ENCODE measurements at places on chromosomes 12 and 14. TPM values are rescaled to one million over a fixed set of nuclear protein-coding genes. Genes with fewer than 3 reads are reported as not detected.

CLEC4C gene
- total RNA-seq, result 1.4 TPM

NID2 gene
- 7.5 TPM for total RNA-seq

HOXC12 gene
- 0.05 TPM for total RNA-seq

GRCh38 chr14:73476451-73476931 lies 14.2 kb upstream of the RIOX1 start:
- no peak overlapping the region for H3K4me3 ChIP-seq
- no peak for DNase-seq
- H3K27me3 ChIP-seq, result no peaks in the 10 kb centered on the region

DNA sequence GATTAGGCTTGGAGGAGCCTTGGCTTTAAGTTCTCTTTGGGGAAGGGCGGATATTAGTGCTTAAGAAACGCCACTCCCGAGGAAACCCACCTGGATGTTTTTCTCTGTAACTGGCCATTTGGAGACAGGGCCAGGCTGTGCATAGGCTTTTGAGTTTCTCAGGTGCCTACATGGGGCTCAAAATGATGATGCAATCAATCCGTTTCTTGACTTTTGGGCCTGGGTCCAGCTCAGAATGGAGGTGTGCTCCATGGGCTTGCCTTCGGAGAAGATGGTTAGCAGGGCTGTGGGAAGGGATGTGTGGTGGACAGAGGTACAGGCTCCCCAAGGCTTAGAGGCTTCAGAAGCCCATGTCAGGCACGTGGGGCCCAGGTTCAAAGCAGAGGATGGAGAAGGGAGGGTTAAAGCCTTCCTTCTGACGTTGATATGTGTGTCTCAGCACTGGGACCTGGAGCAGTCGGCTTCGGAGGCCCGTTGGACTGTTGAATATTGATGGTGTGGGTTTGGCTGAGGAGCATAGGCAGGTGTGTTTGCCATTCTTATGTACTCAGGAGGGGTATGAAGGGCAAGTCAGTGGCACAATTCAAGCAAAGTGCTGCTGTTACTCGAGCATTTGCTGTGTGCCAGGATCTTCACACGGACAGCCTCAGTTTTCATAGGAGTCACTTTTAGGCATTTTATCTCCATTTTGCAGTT lies 82.8 kb downstream of the SLC25A47 start:
- DNase-seq, result no peak
- no peaks in the 10 kb centered on the region for H3K27me3 ChIP-seq
- H3K36me3 ChIP-seq, result no peaks in the 10 kb centered on the region
- H3K27ac ChIP-seq, result no peak overlapping the region
- peaks cover 11% of the 10 kb centered on the region for H3K4me1 ChIP-seq
- no peak overlapping the region for H3K4me3 ChIP-seq

RGS6 gene
- 0.28 TPM for total RNA-seq

DNA sequence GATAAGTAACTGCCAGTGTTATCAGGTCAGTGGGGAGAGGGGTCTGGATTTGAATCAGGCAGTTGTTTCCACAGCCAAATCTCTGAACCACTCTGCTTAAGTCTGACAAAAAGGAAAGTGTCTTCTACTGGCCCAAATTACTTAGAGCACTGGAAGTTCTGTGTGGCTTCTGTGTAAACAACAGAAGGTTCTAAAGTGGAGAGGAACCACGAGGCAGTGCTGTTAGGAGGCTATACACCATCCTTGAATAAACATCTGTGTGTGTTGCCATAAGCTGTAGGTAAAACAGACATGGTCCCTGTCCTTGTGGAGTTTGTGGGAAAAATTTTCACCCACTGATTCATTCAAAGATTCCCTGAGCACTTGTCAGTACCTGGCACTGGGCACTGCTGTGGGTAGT lies 50.0 kb downstream of the GALNT4 start:
- peaks cover 4% of the 10 kb centered on the region for H3K4me1 ChIP-seq
- H3K36me3 ChIP-seq, result no peaks in the 10 kb centered on the region
- no peak overlapping the region for H3K27ac ChIP-seq
- DNase-seq, result no peak
- H3K4me3 ChIP-seq, result no peak overlapping the region
- H3K27me3 ChIP-seq, result no peaks in the 10 kb centered on the region

SLC22A17 gene
- total RNA-seq, result 1.2 TPM

DNA sequence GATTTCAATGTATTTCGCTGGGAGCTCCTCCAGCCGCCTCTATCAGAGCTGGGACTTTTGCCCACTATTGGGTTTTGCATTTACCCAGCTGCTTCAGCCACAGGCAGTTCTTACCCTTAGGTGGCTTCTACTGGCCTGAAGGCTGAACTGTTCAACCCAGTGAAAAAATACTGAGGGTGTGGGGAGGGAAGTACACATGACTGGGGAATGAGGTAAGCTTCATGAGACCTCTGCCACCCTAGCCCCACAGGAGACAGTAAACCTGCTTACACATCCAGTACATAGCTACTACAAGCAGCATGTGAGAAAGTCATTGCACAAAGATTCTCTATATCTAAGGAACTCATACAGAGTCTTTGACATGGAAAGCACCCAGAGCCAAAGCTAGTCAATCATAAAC lies 411.1 kb downstream of the SYT1 start:
- H3K4me3 ChIP-seq, result no peak overlapping the region
- DNase-seq, result no peak
- no peaks in the 10 kb centered on the region for H3K36me3 ChIP-seq
- peak overlapping the region; percentile 93 for H3K27ac ChIP-seq
- no peaks in the 10 kb centered on the region for H3K27me3 ChIP-seq

CDK2 gene
- total RNA-seq, result 67.2 TPM

- DNase-seq, result no peak
- H3K4me3 ChIP-seq, result no peak overlapping the region
- no peaks in the 10 kb centered on the region for H3K36me3 ChIP-seq
- H3K27me3 ChIP-seq, result no peaks in the 10 kb centered on the region
- H3K4me1 ChIP-seq, result no peaks in the 10 kb centered on the region
Observed at GRCh38 chr14:59695198-59695597, 118.6 kb upstream of the CCDC175 start.

LRP1-AS gene
- not detected for total RNA-seq

GRCh38 chr14:101736071-101736470 lies 25.4 kb upstream of the PPP2R5C start:
- no peaks in the 10 kb centered on the region for H3K27me3 ChIP-seq
- H3K36me3 ChIP-seq, result no peaks in the 10 kb centered on the region
- H3K4me3 ChIP-seq, result no peak overlapping the region

- DNase-seq, result peak; percentile 67
- H3K4me3 ChIP-seq, result peak overlapping the region; percentile 26
- H3K36me3 ChIP-seq, result peaks cover 3% of the 10 kb centered on the region
- H3K27me3 ChIP-seq, result no peaks in the 10 kb centered on the region
- peaks cover 19% of the 10 kb centered on the region for H3K4me1 ChIP-seq
Observed at GRCh38 chr14:89365061-89365801, 51.8 kb downstream of the FOXN3 start.

TCL1B gene
- 0.24 TPM for total RNA-seq

RERGL gene
- 0.24 TPM for total RNA-seq

GRCh38 chr12:47276253-47276620 lies 196.5 kb upstream of the AMIGO2 start:
- peaks cover 6% of the 10 kb centered on the region for H3K4me1 ChIP-seq
- no peaks in the 10 kb centered on the region for H3K27me3 ChIP-seq
- no peak overlapping the region for H3K4me3 ChIP-seq
- H3K36me3 ChIP-seq, result no peaks in the 10 kb centered on the region

GRCh38 chr14:24535737-24536136 lies 27.7 kb upstream of the CMA1 start:
- H3K27ac ChIP-seq, result no peak overlapping the region
- no peak for DNase-seq
- H3K4me1 ChIP-seq, result no peaks in the 10 kb centered on the region
- H3K27me3 ChIP-seq, result no peaks in the 10 kb centered on the region
- H3K36me3 ChIP-seq, result no peaks in the 10 kb centered on the region

RNASE2 gene
- 49.1 TPM for total RNA-seq

DNA sequence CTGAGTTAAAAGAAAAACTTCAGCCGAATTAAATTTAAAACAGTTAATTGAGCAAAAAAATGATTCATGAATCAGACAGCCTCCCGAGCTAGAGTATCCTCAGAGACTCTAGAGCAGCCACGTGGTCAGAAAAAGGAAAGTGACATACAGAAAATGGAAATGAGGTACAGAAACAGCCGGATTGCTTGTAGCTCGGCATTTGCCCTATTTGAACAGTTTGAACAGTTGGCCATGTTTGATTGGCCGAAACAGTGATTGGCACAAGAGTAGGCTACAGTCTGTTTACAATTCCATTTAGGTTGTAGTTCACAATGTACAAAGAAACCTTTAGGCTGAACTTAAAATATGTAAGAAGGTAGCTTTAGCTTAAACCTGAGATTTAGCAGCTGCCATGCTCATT lies 12.9 kb upstream of the OXA1L start:
- no peak overlapping the region for H3K4me3 ChIP-seq
- DNase-seq, result no peak
- H3K27ac ChIP-seq, result no peak overlapping the region
- peaks cover 4% of the 10 kb centered on the region for H3K4me1 ChIP-seq
- no peaks in the 10 kb centered on the region for H3K27me3 ChIP-seq

DNA sequence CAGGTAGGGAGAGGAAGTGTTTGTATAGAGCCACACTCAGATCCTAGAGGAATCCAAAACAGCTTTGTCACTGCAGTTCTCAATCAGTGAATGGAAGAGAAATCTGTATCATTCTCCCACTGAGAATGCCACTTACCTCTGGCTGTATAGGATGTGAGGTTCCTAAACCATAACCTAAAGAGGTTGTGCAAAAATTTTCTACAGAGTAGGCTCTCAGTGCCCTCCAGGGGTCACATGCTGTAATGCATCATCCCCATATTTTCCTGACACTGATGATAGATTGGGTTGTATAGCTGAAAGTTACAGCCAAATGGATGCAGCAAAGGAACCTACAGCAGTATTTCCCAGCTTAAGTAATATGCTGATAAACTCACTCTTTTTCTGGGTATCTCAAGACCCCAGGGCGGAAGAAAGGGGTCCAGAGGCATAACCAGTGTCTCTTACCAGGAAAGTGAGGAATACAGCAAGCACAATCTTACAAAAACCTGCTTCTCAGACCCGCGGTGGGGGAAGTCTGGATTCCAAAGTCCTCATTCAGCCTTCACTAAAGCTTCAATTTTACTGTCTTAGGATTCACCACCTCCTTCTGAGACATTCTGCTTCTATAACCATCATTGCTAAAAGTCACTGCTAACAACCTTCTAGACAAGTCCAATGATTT lies 3.8 kb downstream of the BCDIN3D start:
- peaks cover 3% of the 10 kb centered on the region for H3K36me3 ChIP-seq
- no peak overlapping the region for H3K4me3 ChIP-seq
- peak; percentile 45 for DNase-seq
- H3K27ac ChIP-seq, result no peak overlapping the region

GRCh38 chr12:41743835-41744234 lies 400.8 kb downstream of the GXYLT1 start:
- DNase-seq, result no peak
- no peaks in the 10 kb centered on the region for H3K27me3 ChIP-seq
- no peaks in the 10 kb centered on the region for H3K4me1 ChIP-seq
- no peaks in the 10 kb centered on the region for H3K36me3 ChIP-seq
- H3K4me3 ChIP-seq, result no peak overlapping the region
- no peak overlapping the region for H3K27ac ChIP-seq

GRCh38 chr14:69073915-69074314 lies 79.0 kb downstream of the DCAF5 start:
- H3K4me3 ChIP-seq, result no peak overlapping the region
- peaks cover 31% of the 10 kb centered on the region for H3K36me3 ChIP-seq
- H3K27ac ChIP-seq, result no peak overlapping the region
- no peaks in the 10 kb centered on the region for H3K27me3 ChIP-seq
- DNase-seq, result no peak

DNA sequence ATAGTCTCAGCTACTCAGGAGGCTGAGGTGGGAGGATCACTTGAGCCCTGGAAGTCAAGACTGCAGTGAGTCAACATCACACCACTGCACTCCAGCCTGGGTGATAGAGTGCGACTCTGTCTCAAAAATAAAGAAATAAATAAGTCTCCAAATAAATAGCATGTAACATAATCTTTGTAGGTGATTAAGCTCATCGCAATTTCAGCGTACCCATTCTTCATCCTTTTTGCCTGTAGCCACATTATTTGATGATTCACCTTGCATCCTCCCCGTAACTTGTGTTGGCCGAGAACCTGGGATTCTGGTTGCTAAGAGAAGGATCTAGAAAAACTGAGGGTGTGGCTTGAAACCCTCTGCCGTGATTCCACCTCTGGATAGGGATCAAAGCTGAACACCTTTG lies 115.1 kb downstream of the GALC start:
- no peaks in the 10 kb centered on the region for H3K36me3 ChIP-seq
- no peak for DNase-seq
- H3K4me1 ChIP-seq, result no peaks in the 10 kb centered on the region
- no peak overlapping the region for H3K4me3 ChIP-seq

DNA sequence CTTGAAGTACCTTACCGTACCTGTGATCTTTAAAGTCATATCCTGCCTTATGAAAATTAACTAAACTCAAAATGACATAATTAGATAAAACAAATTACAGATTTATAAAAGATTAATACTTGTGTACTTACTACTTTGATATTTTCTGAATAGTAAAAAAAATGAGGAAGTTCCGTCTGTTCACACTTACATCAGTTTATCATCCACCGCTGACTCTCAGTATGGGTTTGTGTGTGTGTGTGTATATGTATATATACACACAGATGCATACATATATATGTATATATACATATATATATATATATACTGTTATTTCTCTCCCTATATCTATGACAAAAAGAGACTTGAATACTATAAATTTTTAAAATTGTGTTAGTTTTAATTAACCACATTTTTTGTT lies 65.0 kb upstream of the MON2 start:
- H3K36me3 ChIP-seq, result peaks cover 6% of the 10 kb centered on the region
- no peak overlapping the region for H3K4me3 ChIP-seq
- no peak overlapping the region for H3K27ac ChIP-seq

- H3K27me3 ChIP-seq, result no peaks in the 10 kb centered on the region
- no peak overlapping the region for H3K27ac ChIP-seq
- H3K4me1 ChIP-seq, result no peaks in the 10 kb centered on the region
- no peak for DNase-seq
- no peaks in the 10 kb centered on the region for H3K36me3 ChIP-seq
- H3K4me3 ChIP-seq, result no peak overlapping the region
Observed at GRCh38 chr14:53890611-53891101, 66.0 kb downstream of the BMP4 start.

DNA sequence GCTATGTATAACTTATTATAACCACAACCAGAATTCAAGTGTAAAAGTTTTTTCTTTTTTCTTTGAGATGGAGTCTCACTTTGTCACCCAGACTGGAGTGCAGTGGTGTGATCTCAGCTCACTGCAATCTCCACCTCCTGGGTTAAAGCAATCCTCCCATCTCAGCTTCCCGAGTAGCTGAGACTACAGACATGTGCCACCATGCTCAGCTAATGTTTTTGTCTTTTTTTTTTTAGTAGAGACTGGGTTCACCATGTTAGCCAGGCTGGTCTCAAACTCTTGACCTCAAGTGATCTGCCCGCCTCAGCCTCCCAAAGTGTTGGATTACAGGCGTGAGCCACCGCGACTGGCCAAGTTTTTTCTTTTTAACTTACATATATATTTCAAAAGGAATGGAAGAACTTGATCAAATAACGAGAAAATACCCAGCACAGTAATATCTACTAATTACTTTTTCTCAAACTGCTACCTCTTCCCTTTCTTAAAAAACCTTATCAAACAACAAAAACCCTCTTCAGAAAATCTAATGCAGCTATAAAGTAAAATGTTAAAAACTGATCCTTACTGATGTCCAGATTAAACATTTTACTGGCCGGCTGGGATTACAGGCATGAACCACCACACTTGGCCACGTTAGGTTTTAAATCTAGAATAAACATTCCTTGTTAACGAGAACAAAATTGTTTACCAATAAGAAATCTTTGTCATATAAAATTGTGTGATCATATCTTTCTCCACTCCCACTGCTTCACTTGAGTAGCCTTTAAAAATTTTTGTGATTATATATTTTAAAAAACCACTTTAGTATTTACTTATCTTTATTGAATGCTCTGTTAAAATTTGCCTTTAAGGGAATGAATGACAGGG lies 41.3 kb upstream of the WDR89 start:
- no peak overlapping the region for H3K27ac ChIP-seq
- peaks cover 5% of the 10 kb centered on the region for H3K36me3 ChIP-seq
- peaks cover 1% of the 10 kb centered on the region for H3K4me1 ChIP-seq
